ENCODE measurements at places on chromosomes 13 and 19.

GRCh38 chr13:34640179-34640992 lies 301.7 kb upstream of the NBEA start:
- no peak for DNase-seq

GRCh38 chr19:35027851-35028599 lies 2.2 kb upstream of the SCN1B start:
- DNase-seq: peak; percentile 29

- DNase-seq: no peak
Observed at GRCh38 chr13:31199527-31199848, 287 bp upstream of the B3GLCT start.

DNA sequence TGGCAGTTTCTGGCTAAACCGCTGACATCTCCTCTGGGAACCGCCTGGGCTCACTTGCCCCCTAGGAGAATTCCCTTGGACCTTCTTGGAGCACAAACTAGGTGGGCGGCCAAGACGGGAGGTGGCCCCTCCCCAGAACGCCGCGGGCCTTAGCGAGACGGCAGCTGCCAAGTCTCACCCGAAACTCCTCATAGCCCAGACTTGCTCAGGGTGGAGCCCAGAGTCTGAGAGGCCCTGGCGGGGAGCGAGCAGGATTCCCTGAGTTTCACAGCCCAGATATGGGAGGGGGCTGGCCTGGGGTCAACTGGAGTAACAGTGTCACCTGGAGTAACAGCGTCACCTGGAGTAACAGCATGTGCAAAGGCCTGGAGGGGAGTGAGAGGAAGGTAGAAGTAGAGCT lies 10.1 kb downstream of the TINCR start:
- no peak for DNase-seq

DNA sequence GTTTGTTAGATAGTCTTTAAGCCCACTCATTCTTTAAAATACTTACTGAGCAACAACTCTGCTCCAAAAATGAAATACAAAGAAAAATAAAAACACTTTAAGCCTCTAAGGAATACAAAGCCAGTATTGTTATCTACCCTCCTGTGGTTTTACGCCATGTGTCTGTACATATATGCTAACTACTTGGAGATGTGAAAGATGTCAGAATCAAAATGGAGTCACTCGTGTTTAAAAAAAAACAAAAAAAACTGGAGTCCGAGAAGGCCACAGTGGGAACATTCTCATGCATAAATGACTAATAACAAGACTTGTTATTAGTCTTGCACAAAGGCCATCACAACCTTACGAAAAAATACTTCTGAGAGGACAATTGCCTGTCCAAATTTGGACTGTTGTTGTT lies 393.1 kb downstream of the TBC1D4 start:
- no peak for DNase-seq

GRCh38 chr19:11457115-11457514 lies 21.7 kb downstream of the PRKCSH start:
- no peak for DNase-seq

GRCh38 chr19:11300811-11301120 lies 4.8 kb downstream of the TSPAN16 start:
- no peak for DNase-seq

DNA sequence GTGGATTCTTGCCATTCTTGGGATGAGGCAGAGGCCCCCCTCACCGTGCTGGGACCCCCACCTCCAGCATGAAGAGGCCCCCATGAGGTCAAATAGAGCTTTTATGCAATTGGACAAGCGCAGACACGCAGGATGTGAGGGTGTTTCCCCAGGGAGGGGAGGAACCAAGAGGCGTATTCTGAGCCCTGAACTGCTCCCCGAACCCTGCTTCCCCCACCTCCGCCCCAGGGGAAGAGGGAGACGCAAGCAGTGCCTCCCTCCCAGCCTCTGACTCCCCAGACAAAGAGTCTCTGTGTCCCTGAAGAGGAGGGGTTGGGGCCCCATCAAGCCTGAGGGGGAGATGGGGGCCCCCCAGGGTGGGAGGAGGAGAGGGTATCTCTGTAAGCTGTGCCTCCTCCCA lies 1.3 kb upstream of the RDH8 start:
- no peak for DNase-seq

GRCh38 chr19:34503531-34504272 lies 22.1 kb downstream of the WTIP start:
- DNase-seq: no peak

DNA sequence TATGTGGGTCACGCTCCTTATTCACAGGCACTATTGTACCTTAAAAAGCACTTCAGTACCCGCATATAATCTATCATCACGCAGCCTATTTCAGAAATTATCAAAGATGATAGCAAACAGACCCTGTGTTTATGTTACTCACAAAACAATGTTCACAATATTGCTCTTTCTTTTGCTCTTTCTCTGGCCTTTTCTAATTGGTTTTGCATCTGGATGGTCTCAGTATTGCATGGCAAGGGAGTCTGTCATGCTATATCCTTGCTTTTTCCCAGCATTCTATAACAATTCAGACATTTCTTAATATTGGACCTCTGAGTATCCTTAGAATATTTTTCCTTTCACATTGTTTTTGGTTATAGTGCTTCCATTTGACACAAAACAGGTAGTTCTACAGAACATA lies 541.8 kb upstream of the KLF12 start:
- no peak for DNase-seq

- peak; percentile 18 for DNase-seq
Observed at GRCh38 chr13:95703576-95703975, 26.6 kb downstream of the DNAJC3 start.
